NCI-H774 (cell line): ENCODE measurements at places on chromosomes 2 and 18.

- no peak for DNase-seq
These were observed 55.7 kb downstream of the LOXHD1 start for GRCh38 chr18:46601141-46601805.

DNA sequence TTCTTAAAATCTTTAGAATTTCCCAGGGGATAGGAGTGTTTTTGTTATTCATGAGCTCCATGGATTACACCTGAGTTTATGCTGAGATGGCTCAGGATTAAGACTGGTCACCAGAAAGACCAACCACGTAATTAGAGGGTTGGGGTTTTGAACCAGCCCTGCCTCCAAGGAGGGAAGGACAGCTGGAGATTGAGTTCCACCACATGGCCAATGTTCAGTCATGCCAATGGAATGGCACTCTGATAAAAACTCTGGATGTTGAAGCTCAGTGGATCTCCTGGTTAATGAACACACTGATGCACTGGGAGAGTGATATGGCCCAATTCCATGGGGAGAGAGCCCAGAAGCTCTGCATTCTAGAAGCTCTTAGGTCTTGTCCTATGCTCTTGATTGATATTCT is 38.7 kb upstream of the PTPN4 start:
- no peak for DNase-seq

DNA sequence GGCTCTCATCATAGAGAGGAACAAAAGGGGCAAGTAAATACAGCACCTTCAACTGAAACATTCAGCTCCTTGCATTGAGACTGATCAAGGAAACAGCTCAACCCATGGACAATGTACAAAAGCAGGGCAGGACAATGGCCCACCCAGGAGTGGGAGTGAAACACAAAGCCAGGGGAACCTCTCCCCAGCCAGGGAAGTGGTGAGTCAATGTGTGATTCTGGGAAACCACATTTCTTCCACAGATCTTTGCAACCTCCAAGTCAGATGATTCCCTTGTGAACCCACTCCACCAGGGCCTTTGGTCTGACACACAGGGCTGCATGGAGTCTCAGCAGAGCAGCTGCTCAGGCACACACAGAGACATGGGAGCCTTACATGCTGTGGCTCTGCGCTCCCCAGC is 294.5 kb downstream of the NR4A2 start:
- no peak for DNase-seq

DNA sequence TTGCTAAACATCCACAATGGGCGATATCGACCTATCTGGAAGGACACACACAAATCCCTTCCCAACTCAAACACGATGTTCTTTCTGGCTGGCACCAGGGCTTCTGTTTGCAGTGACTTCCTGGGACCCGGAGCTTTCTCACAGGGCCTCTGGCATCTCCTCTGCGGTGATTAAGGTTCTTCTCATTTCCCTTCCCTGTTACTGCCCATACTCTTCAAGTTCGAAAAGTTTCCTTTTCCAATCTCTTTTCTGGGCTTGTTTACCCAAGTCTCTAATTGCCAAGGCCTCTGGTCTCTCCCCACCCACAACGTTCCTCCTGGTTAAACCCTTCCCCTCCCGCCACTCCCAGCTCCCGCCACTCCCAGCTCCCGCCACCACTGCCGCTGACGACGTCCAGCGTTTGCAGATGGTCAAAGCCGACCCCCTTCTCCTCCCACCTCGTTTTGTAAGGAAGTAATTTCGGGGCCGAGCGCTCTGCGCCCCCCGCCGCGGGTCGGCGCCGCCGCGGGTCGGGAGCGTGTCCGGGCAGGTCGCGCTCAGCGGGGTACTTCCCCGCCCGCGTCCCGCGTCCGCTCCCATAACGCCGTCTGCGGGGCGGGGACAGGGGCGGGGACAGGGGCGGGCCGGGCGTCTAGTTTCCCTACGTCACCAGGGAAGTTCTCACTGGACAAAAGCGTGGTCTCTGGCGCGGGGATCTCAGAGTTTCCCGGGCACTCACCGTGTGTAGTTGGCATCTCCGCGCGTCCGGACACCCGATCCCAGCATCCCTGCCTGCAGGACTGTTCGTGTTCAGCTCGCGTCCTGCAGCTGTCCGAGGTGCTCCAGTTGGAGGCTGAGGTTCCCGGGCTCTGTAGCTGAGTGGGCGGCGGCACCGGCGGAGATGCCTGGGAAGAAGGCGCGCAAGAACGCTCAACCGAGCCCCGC is at the start of gene PMAIP1:
PMAIP1 (plus strand) TSS at position 699 of the 924 bp plus-strand sequence; CDS start at position 881, 182 bp downstream.
- peak; percentile 88 for DNase-seq

DNA sequence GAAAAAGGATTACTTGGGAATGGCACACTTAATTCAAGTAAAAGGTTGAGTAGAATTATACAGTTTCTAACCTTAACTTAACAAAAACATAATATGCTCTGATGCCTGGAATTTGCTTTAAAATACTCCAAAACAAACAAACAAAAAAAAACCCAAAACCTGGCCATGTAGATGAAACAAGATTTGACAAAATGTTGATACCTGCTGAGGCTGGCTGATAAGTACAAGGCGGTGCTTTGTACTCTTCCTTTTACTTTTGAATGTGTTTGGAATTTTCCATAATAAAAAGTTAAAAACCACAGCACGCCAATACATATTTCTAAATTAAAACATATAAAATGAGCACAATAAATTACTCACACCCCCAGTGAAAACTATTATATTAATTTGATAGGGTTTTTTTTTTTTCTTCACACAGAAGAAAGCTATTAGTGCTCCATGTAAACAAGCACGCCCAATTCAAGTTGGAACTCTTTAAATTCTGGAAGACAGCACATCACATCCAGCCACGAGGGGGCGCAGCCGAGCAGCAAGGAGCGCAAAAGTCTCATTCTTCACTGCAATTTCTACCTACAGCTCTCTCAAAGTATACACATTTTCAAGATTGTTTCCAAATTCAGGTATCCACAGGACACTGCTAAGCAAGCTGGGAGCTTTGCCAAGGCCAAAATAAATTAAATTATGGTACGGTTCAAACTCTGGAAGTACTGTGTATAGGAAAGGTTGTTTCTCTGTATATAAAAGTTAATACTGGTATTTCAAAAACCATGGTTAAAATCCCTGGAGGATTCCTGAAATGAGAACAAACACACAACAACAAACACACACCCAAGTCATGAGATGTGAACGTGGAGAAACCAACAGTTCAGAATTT is 7.5 kb downstream of the SERTAD2 start:
- DNase-seq: peak; percentile 56

- no peak for DNase-seq
These were observed 39.4 kb upstream of the NCKAP5 start for GRCh38 chr2:133607679-133608078.

DNA sequence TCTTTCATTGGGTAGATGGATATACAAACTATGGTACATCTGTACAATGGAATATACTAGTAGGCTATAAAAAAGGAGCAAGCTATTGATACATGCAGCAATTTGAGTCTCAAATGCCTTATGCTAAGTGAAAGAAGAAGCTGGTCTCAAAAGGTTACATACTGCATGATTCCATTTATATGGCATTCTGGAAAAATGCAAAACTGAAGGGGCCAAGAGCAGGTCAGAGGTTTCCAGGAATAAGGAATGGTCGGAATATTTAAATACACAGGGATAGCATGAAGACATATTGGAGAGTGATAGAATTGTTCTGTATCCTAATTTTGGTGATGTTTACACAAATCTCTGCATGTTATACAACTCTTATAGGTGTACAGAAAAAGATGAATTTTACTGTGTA is 85.8 kb downstream of the BABAM2 start:
- DNase-seq: no peak

DNA sequence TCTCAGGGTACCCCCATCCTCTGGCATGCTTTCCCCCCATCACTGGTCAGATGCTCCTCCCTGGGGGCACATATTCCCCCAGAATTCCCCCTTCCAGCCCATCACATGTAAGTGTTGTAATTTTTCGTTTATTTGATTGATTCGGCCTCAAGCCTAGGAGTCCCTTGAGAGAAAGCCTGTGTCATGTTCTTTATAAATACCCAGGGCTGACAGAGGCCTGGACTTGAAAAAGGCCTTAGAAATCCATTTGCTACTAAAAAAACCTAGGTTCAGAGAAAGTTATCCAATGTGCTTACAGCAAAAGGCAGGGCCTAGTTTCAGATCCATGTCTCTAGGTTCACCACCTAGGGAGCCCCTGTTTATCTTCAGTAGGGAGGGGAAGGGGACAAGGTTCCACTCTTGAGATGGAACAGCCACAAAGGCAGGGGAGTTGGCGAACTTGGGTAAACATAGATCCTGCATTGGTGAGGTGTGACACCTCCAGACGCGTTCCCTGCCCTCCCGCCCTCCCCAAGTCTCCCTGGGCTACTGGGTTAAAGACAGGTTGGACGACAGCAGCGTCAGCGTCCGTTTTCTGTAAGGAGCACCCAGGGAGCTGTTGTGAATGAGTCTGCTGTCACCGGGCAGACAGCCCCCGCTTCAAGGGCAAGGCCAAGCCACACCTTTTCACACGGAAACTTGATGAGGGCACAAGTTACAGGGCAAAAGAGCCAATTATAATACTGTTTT is 147.8 kb downstream of the EN1 start:
- DNase-seq: no peak

GRCh38 chr2:132953771-132954170 is 283.8 kb upstream of the LYPD1 start:
- DNase-seq: no peak

DNA sequence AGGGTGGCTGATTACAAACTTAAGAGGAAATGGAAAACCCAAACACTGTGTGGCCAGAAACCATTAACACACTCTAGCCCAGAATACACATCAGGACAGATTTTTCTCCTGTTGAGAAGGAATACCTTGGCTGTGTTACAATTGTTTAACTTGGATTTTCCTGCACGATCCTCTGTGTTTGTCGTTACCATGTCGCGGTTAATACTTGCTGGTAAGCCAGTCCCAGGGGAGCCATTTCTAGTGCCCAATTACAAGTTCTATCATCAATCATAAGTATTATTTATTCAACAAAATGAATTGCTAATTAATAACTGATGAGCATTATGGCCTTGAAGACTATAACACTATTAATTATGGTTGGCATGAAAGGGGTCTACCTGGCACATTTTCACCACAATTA is 146.8 kb downstream of the LNPK start:
- DNase-seq: no peak

- DNase-seq: no peak
These were observed 549.6 kb upstream of the CELF4 start for GRCh38 chr18:38115201-38115600.

- DNase-seq: peak; percentile 95
These were observed at the start of gene ACSL3 for GRCh38 chr2:222860740-222861410. ACSL3 (plus strand) TSS chr2:222861036; CDS start chr2:222908773, 47,737 bp downstream.

DNA sequence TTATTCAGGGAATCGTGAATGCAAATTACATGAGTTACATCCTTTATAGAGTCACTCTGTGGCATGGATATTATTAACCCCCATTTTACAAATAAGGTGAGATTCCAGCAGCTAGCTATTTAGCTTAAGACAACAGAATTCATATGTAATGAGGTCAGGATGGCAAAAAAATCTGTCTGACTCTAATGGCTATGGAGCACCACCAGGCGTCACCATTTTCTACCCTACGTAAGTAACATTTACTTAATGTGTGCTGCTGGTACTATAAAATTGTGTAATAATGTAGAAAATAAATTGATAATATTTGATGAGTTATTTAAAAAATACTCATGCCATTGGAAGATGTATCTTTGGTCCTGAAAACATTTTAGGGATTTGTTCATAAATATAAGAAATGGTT is 2040.1 kb upstream of the LRRTM1 start:
- no peak for DNase-seq

GRCh38 chr2:86029873-86030272 is 75.8 kb downstream of the POLR1A start:
- no peak for DNase-seq

GRCh38 chr18:6031442-6031841 is 136.1 kb upstream of the TMEM200C start:
- no peak for DNase-seq

- DNase-seq: no peak
These were observed 35.6 kb downstream of the FAM124B start for GRCh38 chr2:224366267-224366844.

DNA sequence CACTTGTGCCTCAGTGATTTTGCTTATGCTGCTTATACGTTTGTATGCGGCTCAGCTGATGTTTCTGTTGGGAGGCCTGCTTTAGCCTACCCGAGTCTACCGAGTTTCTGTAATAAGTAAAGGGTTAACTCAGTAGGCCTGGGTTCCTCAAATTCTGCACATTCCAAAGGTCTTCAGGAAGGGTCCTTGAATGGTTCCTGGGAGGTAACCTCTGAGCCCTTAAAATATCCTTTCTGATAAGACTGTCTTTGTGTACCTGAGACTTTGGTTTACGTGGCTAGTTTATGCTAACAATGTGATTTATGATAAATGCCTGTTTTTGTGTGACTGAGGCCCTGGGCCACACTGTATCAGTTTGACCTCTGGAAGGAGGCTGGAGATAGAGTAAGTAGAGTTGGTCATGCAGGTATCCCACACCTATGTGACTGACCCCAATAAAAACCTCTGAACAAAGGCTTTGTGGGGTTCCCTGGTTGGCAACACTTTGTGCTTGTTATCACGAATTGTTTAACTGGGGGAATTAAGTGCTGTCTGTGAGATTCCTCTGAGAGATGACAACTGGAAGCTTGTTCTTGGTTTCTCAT is 18.9 kb upstream of the PNPT1 start:
- no peak for DNase-seq

GRCh38 chr2:215876937-215877238 is 136.5 kb downstream of the MREG start:
- no peak for DNase-seq

GRCh38 chr2:148509288-148509902 is 135.2 kb upstream of the EPC2 start:
- peak; percentile 66 for DNase-seq

DNA sequence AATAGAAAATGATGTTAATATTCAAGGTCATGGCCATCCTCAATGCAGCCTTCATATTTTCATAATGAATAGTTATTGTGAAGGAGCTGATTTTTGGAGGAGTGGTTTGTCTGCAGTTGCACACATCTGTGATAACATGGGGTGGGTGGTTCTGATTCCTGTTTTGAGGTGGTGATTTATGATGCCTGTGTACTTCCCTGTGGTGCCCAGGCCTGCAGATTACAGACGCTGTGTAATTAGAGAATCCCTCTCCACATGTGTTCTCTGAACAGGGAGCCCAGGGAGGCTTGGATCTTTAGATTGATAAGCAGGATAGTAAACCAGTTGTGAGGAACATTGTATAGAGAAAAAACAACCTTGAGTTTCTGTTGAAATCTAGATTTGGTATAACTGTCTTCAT is 117.5 kb downstream of the AGAP1 start:
- no peak for DNase-seq

- DNase-seq: no peak
These were observed 109.8 kb downstream of the GALNT14 start for GRCh38 chr2:31028417-31028816.
